ENCODE measurements at places on chromosomes 16 and 17.
A peak's percentile ranks its signal among the peaks of the same experiment; 100 is the strongest.

DNA sequence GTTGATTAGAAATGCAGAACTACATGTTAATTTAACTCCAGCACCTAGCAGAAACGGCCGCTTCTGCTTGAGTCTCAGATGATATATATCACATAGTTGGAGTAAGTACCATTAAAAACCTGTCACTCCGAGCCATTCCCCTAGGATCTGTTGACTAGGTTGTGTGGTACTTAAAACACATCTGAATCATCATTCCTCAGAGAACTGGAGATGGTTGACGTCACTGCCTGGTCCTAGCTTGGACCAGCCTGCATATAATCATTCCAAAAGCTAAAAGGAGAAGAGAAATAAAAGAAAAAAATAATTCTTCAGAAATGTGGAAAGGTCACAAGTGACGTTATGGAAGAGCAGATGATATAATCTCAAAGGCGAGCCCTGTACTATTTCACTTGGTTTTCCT lies 31.3 kb upstream of the RASL10B start:
- DNase-seq, result no peak

- DNase-seq, result no peak
These were observed 17.4 kb downstream of the DRC7 start for GRCh38 chr16:57711993-57712392.

GRCh38 chr16:82782715-82783251 lies 156.0 kb downstream of the CDH13 start:
- peak; percentile 39 for DNase-seq

DNA sequence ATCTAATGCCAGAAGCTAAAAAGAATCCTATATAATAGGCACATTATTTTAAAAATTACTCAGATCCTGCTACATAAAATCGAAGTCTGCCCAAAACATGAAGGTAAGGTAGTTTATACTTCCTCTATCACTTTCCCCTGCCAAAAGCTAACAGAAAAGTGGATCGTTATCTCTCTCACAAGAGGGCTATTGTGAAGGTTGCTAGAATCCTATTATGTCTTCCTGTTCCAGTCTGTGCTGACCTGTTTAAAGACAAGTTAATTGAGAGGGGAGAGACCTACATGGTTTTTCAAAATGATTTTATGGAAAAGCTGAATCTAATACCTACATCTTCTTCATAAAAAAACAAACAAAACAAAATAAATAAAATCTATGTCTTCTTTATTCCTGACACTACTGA lies 1410.9 kb upstream of the CDH8 start:
- DNase-seq, result no peak

DNA sequence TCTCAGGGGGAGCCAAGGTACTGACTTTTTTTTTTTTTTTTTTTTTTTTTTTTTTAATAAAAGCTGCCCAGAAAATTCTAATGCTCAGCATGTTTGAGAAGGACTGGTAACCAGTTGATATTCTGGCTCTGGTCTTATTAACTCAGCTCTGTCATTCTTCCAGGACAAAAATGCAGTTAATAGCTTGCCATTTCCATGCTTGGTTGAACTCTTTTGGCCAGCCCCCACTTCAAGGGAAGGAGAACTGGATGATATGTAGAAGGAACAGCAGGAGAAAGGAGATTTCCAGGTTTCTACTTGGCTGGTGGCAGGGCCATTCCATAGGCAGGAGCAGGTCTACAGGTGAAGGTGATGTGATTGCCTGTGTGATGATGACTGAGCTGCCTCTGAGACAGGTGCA lies 59.2 kb upstream of the TANC2 start:
- DNase-seq, result no peak

- DNase-seq, result no peak
These were observed 492 bp downstream of the SLC25A39 start for GRCh38 chr17:44324092-44324570.

- no peak for DNase-seq
These were observed 5.9 kb upstream of the RGS9 start for GRCh38 chr17:65131240-65131639.

DNA sequence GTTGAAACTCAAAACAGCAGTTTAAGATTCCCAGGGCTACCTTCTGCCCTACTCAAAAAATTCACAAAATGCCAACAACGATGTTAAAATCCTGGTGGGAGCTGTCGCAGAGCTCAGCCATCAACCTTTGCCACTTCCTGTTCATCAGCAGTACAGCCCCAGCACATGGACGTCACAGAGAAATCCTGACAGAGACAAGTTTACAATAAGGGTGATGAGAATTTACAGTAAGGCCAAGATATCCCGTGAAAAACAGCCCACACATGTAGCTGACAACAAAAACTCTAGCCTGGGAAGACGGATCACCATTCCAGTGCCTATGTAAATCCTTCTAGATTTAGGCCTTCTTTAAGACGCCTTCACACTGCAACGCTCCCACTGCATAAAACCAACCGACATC lies 18.8 kb downstream of the USP22 start:
- no peak for DNase-seq

DNA sequence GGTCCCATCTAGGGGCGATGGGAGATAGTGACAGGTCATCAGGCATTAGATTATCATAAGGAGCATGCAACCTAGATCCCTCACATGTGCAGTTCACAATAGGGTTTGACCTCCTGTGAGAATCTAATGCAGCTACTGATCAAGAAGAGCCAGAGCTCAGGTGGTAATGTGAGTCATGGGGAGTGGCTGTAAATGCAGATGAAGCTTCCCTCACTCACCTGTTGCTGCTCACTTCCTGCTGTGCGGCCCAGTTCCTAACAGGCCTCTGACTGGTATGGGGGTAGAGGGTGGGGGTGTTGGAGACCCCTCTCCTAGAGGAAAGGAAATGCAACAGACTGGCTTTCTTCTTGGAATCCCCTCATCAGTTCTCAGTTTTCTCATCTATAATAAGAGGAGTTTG lies 131.4 kb downstream of the CA10 start:
- DNase-seq, result no peak

DNA sequence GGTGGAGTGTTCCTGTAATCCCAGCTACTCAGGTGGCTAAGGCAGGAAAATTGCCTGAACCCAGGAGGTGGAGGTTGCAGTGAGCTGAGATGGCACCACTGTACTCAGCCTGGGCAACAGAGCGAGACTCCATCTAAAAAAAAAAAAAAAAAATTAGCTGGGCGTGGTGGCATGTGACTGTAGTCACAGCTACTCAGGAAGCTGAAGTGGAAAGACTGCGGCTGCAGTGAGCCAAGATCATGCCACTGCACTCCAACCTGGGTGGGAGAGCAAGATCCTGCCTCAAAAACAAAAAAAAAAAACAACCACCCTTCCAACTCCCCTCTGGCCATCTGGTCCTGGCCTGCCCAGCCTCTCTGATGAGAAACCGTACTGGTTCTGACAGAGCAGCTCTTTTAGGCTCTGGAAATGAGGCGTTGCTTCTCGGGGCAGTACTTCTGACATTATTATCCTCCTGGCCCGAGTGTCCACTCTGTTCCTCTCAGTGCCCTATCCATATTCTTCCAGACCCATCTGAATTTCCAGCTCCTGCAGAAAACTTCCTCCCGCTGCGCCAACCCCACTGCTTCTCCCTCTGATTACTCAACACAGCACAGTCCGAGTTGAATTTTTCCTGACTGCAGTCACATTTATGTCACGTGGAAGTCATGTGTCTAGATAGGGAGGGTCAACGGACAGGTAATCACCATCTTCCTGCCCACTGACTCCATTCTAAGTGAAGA lies 13.3 kb downstream of the GGA2 start:
- DNase-seq, result no peak

DNA sequence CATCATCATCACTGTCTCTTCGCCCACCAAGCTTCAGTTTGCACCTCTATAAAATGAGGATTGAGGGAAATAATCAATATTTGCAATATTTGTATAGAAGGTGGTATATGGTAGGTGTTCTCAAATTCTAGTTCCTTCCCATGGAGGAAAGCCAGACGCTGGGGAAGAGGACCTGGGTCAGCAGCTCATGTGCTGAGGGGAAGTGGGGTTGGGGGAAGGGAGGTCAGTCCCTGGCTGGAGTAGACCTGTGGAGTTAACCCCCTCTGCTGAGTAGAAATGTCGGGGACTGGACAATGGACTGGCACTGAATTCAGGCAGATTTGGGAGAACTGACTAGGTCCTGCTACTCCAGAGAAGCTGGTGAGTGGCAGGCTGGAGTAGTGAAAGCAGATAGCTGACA lies 12.8 kb upstream of the ITGB3 start:
- DNase-seq, result no peak

GRCh38 chr17:79452706-79453105 lies 158.1 kb downstream of the RBFOX3 start:
- no peak for DNase-seq

DNA sequence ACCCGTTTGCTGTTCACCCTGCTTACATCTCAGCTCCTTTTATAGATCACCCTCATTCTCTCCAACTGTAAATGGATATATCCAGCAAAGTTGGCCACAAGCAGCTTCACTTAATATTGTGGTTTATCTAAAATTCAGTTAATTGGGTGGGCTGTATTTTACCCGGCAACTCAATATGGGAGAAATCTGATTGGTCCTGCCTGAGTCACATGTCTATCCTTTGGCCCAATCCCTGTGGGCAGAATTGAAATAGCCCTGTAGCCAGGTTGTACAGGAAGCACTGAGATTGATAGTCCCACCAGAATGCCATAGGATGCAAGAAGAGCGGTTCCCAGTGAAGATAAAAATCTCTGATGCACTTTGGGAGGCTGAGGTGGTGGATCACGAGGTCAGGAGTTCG lies 73.2 kb downstream of the AIPL1 start:
- DNase-seq, result no peak

DNA sequence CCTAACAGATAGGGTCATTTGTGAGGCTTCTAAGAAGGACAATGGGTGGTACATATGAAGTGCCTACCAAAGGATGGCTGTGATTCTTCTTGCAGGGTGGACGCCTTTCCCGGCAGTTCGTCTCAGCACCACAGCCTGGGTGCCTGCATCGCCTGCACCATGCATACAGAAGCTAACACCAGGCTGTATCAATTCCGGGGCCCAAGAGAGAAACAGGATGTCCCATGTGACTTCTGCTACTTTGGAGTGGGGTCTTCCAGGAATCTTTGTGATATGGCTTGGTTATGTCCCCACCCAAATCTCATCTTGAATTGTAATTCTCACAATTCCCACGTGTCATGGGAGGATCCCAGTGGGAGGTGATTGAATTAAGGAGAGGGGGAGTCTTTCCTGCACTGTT lies 251.6 kb upstream of the TNRC6C start:
- DNase-seq, result no peak

DNA sequence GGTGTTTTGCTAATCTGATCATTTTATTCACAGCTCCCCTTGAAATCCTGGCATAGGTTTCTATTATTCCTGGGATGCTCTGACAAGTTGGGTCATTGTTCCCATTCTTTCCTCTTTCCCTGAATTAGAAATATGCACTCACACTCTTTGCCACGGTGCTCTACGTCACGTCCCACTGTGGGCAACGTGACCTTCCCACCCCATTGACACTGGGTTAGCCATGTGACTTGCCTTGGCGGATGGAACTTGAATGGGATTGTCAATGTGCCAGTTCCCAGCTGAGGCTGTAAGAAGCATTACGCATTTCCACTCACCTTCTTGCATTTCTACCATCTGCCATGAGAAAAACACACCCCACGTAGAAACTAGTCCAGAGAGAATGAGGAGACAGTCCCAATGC lies 492.4 kb downstream of the SHISA9 start:
- no peak for DNase-seq

GRCh38 chr17:37458805-37459204 lies 30.9 kb upstream of the DUSP14 start:
- DNase-seq, result no peak

- peak; percentile 9 for DNase-seq
These were observed 470.7 kb downstream of the SOX9 start for GRCh38 chr17:72591289-72592241.

Data from NCI-H1105 (cell line).